Naive thymus-derived CD4-positive, alpha-beta T cell (primary cell): ENCODE measurements at places on chromosomes 13 and 19. TPM values are rescaled to one million over a fixed set of nuclear protein-coding genes. Genes with fewer than 3 reads are reported as not detected.

FKRP gene
- 19.6 TPM for total RNA-seq

PRRG2 gene
- 2.5 TPM for total RNA-seq

- no peaks in the 10 kb centered on the region for H3K27me3 ChIP-seq
- H3K27ac ChIP-seq, result peak overlapping the region; percentile 91
- peak; percentile 89 for DNase-seq
- H3K4me1 ChIP-seq, result peaks cover 28% of the 10 kb centered on the region
Measured at GRCh38 chr19:7681340-7682174, 924 bp downstream of the TRAPPC5 start.

- no peaks in the 10 kb centered on the region for H3K36me3 ChIP-seq
- DNase-seq, result no peak
- H3K4me1 ChIP-seq, result peaks cover 20% of the 10 kb centered on the region
- H3K27me3 ChIP-seq, result no peaks in the 10 kb centered on the region
- H3K4me3 ChIP-seq, result no peak overlapping the region
Measured at GRCh38 chr13:49370371-49370770, 73.5 kb downstream of the CAB39L start.
